CD14-positive monocyte (primary cell): ENCODE measurements at places on chromosomes 11 and 22.
A peak's percentile ranks its signal among the peaks of the same experiment; 100 is the strongest.

DNA sequence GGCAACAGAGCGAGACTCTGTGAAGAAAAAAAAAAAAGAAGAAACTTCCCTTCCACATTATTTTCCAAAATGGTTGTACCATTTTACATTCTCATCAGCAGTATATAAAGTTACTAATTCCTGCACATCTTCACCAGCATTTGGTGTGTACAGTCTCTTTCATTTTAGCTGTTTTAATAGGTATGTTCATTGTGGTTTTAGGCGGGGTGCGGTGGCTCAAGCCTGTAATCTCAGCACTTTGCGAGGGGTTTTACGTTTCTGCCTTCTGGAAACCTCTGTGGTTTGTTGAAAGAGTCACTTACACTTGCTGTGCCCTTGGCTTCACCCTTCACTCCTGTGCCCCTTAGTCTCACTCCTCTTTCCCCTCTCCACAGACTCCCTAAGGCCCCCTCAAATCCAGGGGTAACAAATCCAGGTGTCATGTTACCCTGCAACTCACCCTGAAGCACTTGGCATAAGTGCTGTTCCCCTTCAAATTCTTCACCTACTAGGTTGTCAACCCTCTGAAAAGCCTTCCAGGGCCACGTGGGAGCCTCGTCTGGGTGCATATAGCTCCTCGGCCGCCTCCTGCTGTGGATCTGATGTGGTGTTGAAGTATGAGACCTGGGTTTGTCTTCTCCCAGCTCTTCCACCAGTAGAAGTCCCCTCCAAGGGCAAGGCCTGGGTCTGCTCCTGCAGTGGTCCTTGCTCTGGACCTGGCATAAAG lies 20.8 kb downstream of the TOB2 start:
- DNase-seq, result no peak

GRCh38 chr22:36328635-36329253 lies 59.0 kb downstream of the MYH9 start:
- peak; percentile 27 for DNase-seq

DNA sequence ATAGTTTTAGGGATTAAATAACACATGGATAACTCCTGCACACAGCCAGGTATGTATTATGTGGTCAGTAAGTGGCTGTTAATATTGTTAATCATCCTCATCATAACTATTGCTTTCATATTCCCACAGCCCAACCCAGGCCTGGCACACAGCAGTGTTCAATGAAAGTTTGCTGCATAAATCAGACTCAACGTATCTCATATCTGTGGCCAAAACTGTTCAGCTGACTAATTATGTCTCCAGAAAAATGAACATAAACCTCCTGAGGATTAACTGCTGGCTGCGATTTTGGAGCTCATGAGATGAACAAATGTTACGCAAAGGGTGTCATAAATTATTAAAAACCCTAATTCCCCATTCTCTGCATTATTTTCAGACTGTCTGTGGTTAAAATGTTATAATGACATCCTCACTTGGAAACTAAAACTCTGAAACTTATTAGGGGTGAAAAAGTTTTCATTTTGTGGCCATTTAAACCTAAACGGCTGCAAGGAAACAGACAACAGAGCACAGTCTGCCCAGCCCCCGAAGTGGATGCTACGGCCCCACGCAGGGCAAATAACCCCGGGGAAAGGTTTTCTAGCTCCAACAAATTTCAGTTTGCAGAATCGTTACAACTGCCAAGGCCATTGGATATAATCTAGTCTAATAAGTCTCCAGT lies 17.3 kb downstream of the ABCC8 start:
- no peak for DNase-seq

DNA sequence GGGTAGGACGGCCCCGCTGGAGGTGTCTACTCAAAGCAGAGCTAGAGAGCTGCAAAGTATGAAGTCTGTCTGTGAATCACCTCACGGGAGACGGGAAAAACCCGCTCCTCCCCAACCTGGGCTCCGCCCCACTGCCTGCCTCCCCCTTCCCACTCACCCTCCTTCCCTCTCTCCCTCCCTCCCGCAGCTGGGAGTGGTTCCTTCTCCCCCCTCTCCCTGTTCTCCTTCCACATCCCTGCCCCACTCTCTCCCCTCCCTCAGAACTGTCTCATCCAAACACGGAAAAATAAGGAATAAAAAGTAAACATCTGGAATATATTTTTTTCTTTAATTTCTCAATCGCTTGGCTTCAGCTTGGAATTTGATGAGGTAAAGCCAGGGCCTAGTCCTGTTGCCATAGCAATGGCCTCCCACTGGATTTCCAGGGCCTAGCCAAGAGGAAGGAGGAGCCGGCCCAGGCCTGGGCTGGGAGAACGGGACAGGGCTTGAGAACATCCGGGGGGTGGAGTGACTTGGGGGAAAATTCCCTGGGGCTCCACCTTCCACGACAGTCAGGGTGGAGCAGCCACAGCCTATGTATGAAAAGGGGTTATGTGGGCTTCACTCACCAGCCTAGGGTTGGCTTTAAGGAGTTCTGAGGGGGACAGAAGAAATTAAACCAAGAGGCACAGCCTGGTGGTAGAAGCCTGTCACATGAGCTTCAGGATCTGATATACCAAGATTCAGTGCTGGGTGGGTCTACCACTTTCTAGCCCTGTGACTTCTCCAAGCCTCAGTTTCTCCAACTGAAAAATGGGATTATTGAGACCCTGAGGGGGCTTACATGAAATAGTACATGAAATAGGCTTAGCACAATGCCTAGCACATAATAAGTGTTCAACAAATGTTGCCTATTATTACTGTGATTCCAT lies 2.2 kb downstream of the TNKS1BP1 start:
- no peak for DNase-seq

- DNase-seq, result no peak
Measured at GRCh38 chr11:12762278-12762677, 88.1 kb downstream of the TEAD1 start.

DNA sequence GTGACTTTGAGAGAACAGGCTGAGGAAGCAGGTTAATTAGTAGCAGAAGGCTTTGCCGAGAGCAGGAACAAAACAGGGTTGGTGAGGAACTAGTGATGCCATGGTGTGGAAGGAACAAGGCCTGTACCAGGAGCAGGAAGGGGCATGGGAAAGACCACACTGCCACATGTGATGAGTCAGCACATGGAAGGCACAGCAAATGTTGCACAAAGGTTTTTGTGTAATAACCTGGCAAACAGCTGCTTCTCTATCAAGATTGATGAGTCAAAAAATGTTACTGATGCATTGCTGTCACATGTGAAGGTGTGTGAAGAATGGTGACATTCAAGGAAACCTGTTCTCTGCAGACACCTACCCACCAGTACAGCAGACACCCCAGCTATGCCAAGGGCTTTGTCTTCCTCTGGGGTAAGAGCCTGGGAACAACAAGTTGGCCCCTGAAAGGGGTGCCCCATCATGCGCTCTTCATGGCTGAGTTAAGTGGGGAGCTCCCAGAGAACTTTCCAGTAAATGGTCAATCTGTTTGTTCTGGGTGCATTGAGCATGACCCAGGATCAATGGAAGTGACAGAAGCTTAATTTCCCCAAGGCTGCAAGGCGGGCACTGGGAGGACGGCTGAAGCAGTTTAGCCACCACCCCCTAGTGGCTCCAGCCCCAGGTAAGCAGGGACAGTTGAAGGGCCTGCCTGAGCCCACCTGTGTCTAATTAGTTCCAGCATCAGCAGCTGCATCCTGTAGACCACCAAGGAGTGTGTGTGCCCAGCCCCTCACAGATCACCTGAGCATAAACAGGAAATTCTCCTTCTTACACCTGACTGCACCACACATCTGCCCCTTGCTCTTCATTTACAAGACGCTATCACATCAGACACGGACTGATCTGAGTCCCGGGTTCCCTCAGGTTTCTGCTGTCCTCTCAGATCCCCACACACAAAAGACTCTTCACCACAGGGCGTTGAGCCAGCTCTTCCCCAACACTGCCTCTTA lies 47.6 kb downstream of the GGTLC2 start:
- peak; percentile 73 for DNase-seq

- DNase-seq, result no peak
Measured at GRCh38 chr11:40188848-40189247, 1270.6 kb downstream of the LRRC4C start.

GRCh38 chr11:14644226-14645014 lies 816 bp downstream of the PDE3B start:
- peak; percentile 28 for DNase-seq

DNA sequence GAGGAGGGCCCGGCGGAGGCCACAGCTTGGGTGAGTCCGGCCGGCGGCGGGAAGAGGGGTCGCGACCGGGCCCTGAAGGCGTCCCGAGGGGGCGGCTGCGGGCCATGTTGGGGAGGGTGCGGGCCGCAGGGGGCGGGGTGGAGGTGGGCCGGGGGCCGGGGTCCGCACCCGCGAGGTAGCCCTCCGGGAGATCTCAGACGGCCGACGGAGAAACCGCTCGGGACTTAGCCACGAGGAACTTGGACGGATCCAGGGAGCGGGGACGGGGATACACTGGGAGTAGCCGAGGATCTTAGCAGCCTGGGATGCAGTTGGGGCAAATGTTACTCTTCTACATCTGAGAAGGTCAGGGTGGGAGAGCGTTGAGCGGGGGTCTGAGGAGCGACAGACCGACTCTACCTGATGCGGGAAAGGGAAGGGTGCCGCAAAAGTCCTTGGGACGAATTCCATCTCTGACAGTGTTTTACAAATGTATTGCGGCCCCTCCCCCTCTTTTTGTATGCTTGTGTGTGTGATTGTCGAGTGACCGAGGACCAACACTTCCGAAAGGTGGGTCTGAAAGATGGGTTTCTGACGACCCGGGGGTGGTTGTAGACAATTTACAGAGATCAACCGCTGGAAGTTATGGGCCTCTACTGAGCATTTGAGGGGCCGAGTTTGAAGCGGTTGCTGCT lies 658 bp downstream of the STIP1 start:
- no peak for DNase-seq

DNA sequence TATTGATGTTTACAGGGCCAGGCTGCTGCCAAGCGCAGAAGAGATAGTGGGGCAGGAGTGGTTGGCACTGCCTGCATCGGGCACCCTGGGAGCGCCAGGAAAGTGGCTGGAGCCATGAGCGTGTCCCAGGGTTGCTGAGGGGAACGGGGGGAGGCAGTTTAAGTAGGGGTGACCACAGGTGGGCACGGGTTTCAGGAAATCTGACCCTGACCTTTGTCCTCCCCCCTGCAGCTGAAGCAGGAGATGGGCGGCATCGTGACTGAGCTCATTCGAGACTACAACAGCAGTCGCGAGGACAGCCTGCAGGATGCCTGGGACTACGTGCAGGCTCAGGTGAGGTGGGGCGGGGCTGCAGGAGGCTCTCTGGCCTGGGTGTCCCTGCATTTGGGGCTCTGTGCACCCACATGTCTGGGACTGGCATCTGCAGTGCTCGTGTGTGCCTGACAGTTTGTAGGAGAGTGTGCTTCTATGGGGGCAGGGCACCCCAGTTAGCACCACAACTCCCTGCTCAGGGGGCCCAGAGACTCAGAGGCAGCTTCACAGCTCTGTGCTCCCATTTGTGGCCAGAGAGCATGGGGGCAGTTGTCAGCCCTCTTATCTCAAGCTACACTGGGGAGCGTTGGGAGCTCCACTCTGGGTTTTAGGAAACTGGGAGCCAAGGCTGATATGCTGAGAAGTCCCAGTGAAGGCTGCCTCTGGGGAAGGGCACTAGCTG lies 49.7 kb downstream of the CD82 start:
- no peak for DNase-seq

- DNase-seq, result no peak
Measured at GRCh38 chr11:75986966-75987365, 172.0 kb downstream of the UVRAG start.

DNA sequence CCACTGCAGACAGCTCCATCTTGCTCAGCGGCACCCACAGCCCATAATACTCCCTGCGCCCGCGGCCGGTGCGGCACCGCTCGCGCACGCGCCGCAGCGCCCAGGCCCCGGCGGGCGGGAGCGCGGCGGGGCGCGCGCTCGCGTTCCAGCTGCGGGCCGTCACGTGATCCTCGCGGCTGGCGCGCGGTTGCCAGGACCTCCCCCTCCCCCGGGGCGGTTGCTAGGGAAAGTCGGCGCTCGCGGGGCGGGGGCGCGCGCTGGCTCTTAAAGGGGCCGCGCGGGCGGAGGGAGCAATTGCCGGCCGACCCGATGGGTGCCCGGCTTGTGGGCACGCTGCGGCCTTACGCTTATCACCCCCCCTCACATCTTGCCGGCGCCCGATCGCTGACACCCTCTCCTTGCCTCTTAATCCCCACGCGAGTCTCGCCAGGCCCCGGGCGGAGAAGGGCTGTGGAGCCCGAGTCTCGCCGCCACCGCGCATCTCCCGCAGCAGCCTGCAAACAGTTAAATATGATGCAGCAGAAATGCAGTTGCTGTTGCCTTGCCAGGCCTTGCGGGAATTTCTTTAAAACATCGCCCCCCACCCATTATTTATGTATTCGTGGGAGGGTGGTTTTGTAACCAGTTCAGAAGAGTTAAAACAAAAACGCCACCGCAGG lies at the start of gene CBX6:
Gene CBX6 (minus strand): TSS at position 45 of the 659 bp plus-strand sequence. CDS start 26 bp downstream, at position 19.
- DNase-seq, result peak; percentile 86

DNA sequence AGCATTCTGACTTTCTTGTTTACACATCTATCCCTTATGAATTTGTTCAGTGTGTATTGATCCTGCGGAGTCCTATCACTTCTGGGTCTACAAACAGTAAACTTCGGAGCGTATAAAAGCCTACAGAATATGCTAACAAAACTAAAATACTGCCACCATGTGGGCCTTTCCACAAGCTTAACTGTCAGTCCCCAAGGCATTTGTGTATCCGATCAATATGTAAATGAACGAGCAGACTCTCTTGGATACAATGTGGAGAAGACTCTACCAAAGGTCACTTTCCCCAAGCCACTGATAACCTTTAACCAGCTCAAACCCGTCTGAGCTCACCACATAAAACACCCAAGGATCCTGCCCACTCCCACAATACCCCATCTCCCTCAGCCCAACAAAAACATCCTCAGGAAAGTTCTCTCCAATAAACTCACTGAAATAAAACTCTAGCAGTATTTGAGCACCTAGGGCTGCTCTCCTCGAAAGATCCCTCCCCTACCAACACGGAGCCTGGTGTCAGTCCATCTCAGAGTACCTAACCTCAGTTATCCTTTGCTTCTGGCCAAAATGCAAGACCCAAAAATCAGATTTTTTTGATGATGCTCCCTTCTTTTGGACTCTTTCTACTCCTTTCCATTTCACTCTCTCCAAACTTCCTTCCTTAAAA lies 17.8 kb downstream of the ADA2 start:
- DNase-seq, result no peak

- no peak for DNase-seq
Measured at GRCh38 chr22:44683237-44683636, 18.8 kb upstream of the PRR5 start.

- DNase-seq, result no peak
Measured at GRCh38 chr11:36945384-36945783, 347.3 kb upstream of the RAG2 start.

DNA sequence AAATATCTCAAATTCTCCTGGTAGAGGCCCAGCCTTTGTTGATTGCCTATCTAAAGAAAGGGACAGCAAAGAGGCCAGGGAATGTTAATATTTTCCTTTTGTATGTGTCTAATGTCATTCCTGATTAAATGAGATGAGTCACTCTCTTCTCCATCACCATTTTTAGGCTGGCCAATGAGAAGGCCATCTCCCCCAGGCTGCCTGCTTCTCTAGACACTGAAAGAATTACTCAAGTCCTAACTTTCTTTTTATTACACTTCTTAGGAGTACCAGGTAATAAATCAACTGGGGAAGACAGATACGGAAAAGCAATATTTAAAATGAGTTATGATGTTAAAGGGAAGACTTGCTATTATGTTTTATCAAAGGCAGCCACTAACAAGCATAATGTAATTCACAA lies 259.2 kb upstream of the SORL1-AS1 start:
- DNase-seq, result no peak
